Central memory CD4-positive, alpha-beta T cell (primary cell): ENCODE measurements at places on chromosomes 2 and 18.

GRCh38 chr2:201363857-201364560 is 6.9 kb upstream of the FLACC1 start:
- DNase-seq: peak; percentile 40

GRCh38 chr18:48292229-48292628 is 117.0 kb downstream of the ZBTB7C start:
- DNase-seq: no peak

DNA sequence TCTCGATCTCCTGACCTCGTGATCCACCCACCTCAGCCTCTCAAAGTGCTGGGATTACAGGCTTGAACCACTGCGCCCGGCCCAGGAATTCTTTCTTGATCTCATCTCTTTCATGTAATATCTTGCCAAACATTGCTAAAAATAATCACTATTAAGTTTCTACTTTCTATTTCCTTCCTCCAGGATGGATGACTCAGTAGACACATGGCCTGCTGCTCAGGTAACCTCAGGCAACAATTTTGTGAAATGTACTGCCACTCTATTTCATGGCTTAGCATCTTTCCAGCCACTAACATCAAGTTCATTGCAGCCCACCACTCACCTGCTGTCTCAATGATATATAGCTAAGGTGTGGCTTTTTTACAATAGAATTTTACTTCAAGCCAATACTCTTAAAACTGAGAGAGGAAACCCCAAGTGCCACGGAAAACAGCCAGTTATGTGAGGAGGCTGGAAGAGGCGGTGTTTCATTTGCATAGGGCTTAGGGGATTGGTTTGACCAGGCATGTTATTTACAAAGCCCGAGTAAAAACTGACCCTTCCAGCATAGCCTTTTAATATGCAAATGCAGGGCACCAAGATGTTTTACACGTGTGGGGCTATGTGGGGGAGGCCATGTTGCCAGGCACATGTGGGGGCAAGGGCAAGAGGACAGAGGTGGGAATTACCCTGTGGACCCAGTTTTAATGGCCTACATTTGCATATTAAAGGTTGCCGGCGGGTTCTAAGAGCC is 11.3 kb upstream of the SUMO1 start:
- DNase-seq: no peak

- no peak for DNase-seq
Observed at GRCh38 chr2:205352593-205352992, 329.7 kb upstream of the NRP2 start.

DNA sequence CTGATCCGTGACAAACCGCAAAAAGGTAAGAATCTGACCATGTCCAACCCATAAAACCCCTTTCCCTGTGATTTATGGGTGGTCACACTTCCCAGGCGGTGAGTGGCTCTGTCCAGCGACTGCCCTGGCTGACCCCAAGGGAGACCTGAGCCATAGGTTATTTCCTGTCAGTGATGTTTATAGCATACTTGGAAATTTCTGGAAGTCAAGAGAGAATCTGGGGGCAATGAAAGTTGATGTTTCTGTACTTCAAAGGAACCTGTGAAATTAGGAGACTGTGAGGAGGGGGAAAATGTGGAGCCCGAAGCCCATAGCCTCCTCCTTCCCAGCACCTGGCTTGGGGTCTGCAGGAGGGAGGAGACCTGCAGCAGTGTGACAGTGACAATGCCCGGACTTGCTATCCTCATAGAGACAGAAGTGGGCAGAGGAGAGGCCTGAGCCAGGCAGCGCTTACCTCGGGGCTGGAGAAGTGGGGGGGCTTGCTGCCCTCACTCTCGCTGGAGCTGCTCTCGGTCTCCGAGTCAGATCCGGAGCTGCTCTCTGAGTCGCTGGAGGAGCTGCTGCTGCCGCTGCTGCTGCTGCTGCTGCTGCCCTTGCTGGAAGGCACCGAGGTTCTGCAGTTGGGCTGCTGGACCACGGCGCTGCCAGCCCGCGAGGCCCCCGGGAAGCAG is 111.3 kb upstream of the REV1 start:
- no peak for DNase-seq

GRCh38 chr2:9099341-9099751 is 95.9 kb upstream of the MBOAT2 start:
- no peak for DNase-seq

GRCh38 chr18:12441475-12442034 is 33.8 kb downstream of the PRELID3A start:
- no peak for DNase-seq

DNA sequence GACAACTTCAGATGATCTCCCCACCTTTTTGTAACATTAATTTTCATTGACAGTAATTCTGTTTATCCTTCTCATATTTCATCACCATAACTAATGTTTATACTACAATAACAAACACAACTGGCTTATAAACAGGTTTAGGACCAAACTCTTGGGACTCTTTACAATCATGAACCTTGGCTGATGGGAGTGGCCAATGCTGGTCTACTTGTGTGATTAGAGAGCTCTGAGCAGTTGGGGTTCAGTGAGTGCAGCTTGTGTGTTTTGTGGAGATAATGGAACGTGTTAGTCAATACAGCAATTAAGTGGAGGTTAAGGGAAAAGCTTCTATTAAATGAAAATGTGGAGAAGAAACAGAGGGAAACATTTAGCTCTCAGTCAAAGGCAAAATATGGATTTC is 207.1 kb downstream of the SPAG16 start:
- no peak for DNase-seq

DNA sequence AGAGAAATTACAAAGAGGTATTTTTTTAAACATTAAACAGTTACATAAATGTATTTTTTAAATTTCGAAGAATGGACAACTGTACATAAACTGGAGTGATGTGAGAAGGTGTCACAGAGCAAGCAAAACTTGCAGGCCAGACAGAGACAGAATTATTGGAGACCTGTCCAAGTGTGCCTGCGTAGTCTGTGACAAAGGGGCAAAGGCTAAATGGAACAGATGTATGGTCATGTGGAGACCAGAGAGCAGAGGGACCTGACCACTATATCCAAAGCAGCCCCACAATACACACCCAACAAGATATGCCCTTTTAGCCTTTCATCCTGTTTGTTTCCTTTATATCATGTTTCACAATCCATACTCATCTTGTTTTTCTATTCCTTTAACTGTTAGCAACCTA is 225.3 kb upstream of the VWC2L start:
- DNase-seq: no peak

DNA sequence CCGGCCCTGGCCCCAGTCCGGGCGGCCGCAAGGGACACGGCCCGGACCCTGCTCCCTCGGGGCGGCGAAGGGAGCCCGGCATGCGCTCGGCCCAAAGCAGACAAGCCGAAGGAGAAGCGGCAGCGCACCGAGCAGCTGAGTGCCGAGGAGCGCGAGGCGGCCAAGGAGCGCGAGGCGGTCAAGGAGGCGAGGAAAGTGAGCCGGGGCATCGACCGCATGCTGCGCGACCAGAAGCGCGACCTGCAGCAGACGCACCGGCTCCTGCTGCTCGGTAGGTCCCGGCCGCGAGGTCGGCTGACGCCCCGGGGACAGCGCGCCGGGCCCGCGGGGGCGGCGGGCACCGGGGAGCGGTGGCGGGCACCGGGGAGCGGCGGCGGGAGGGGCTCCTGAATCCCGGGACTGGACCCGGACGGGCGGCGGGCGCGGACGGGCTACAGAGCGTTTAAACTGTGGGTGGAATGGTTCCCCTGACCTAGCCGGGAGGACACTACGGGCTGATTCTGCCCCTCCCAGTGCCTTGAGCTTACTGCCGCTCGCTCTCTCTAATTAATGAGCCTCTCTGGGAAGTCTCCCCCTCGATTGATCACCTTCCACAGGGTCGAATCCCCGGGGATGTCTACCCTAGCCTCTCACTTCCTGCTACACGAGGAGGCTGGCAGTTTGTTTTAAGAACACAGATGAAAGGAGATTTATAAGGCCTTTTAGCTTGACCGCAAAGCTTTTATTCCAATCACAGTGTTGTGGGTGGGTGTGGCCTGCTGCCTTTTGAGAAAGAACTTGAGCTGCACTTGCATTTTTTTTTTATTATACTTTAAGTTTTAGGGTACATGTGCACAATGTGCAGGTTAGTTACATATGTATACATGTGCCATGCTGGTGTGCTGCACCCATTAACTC is 853 bp downstream of the GNAL start:
- no peak for DNase-seq

GRCh38 chr2:192203876-192204275 is 9.1 kb upstream of the TMEFF2 start:
- no peak for DNase-seq

GRCh38 chr18:5393779-5394178 is 98.3 kb upstream of the ZBTB14 start:
- DNase-seq: no peak

DNA sequence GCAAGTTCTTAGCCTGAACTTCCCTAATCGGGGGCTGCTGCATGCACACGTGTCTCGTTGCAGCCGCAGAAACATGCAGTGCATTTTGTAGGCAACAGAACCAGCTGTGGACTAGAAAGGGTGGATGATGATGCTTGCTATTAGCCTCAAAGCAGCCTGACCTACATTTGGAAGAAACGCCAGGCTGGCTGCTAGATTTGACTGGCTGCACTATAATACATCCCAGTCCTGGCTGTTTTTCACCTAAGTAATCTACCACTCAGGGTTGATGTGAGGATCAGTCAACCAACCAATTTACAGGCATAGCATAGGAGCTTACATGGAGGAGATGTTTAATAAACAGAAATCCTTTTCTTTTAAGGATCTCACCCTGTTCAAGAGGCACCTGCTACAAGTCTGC is 56.4 kb upstream of the SPP2 start:
- DNase-seq: no peak

DNA sequence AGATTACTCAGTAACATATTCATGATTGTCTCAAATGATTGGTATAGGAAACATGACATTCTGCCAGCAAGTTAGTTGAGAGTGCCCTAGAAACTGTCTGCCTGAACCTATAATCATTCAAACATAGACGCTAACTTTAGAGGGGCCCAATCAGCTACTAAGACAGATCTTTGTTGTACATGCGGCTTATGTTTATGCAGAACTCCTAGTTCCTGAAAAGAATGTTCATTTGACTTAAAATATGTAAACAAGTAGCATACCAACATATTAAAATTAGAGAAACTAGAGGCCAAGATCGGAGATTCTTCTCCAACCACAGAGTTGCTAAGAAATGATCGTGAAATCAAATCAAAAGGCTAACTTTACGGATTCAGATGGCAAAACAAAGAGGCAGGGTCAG is 4.2 kb upstream of the METAP1D start:
- DNase-seq: no peak

DNA sequence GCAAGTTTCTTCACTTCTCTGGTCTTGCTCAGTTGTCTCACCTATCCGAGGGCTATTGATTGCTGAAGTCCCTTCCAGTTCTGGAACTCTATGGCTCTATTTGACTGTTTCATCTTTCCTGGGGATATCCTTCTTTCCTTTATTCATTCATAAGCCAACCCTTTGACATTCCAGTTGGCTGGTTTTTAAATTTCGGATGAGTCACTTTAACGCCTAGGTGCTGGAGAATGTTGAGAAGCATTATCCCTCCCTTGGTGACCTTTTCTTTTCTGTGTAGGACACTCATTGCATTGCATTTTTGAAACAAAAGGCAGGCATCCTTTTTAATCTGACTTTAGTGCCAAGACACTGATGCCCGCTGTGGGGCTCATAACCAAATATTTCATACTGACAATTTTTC is 307.1 kb downstream of the TSN start:
- no peak for DNase-seq

DNA sequence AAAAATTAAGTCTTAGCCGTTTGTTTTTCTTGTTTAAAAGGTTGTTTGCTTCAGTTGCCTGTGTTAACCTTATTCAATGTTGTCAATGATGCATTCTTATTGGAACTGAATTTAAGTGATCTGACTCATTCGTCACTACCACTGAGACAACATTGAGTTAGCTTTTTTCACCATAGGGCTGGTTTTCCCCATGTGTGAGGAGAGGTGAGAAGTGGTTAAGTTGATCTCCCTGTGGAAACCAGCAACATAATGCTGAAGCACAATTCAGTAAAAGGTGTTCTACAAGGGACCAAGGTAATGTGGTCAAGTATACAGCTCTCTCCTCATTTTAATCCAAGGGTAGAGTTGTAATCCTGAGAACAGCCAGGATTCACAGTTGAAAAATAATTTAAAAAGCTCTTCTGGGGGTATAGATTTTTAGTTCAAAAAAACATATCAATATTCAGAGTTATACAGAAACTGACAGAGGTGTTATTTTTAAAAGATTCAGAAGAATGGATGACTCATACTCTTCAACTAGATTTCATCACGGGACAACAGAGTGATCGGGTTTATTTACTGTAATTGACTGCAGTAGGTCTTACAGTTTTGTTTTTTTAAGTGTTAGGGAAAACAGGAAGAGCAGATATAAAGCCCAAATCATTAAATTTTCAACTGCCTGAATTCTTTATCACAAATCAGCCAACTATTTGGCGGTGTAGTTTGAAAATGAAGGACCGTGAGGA is 12.6 kb downstream of the NOP58 start:
- no peak for DNase-seq
